Neural progenitor cell (in vitro differentiated cells): ENCODE measurements at places on chromosomes 16 and 17. TPM values are rescaled to one million over a fixed set of nuclear protein-coding genes. Genes with fewer than 3 reads are reported as not detected.
A peak's percentile ranks its signal among the peaks of the same experiment; 100 is the strongest.

Gene G6PC1
- total RNA-seq: not detected in 2 replicates

Gene PRDM7
- not detected in 2 replicates for total RNA-seq

Gene CD300LF
- not detected in 2 replicates for total RNA-seq

- no peak for DNase-seq
Measured at GRCh38 chr16:82042846-82043245, 7.8 kb downstream of the HSD17B2 start.

Gene OSGIN1
- total RNA-seq: 0.77 TPM in 1 of 2 replicates, not detected in the other

Gene TMEM238L
- total RNA-seq: not detected in 2 replicates

Gene COL1A1
- total RNA-seq: 1.1 and 4.2 TPM in 2 replicates

- DNase-seq: no peak
Measured at GRCh38 chr16:82481455-82481854, 145.3 kb upstream of the CDH13 start.

GRCh38 chr17:44970136-44970741 is 2.1 kb upstream of the C1QL1 start:
- DNase-seq: peak; percentile 81

Gene ABR
- 36.7 and 92.7 TPM in 2 replicates for total RNA-seq

Gene OR3A3
- total RNA-seq: not detected in 2 replicates

DNA sequence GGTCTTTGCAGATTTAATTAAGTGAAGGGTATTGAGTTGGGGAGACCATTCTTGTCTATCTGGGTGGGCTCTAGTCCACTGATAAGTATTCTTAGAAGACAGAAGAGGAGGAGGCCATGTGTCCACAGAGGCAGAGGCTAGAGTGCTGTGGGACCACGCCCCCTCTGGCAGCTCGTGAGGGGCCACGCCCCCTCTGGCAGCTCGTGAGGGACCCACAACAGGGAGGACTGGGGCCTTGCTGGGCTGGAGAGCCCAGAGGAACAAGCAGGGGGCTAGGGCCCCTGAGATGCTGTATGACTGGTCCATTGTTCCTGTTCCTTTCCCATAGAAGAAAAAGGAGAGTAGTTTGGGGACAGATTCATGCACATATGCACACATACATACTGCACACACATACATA is 106.8 kb downstream of the METRNL start:
- DNase-seq: peak; percentile 32

GRCh38 chr17:61139219-61139618 is 260.4 kb upstream of the TBX2 start:
- no peak for DNase-seq

DNA sequence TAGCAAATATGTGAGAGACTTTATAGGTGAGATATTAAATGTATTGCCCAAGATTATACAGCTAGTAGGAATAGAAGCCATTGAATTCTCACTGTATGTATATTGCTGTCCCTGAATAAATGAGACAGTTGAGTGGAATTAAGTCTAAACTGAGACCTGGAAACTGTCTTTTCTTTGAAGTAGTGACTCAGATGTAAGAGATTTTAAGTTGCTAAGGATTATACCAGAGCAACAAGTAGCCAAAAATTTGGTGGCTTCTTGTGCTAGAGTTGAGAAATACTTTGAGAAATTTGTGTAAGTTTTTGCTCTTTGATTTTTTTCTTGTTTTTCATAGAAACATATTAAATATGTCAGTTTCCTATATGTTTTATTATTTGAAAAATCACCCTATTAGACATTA is 58.7 kb downstream of the TANC2 start:
- DNase-seq: no peak

- no peak for DNase-seq
Measured at GRCh38 chr17:4740584-4740983, 856 bp upstream of the CXCL16 start.

- no peak for DNase-seq
Measured at GRCh38 chr16:64148356-64148755, 973.5 kb downstream of the CDH11 start.

DNA sequence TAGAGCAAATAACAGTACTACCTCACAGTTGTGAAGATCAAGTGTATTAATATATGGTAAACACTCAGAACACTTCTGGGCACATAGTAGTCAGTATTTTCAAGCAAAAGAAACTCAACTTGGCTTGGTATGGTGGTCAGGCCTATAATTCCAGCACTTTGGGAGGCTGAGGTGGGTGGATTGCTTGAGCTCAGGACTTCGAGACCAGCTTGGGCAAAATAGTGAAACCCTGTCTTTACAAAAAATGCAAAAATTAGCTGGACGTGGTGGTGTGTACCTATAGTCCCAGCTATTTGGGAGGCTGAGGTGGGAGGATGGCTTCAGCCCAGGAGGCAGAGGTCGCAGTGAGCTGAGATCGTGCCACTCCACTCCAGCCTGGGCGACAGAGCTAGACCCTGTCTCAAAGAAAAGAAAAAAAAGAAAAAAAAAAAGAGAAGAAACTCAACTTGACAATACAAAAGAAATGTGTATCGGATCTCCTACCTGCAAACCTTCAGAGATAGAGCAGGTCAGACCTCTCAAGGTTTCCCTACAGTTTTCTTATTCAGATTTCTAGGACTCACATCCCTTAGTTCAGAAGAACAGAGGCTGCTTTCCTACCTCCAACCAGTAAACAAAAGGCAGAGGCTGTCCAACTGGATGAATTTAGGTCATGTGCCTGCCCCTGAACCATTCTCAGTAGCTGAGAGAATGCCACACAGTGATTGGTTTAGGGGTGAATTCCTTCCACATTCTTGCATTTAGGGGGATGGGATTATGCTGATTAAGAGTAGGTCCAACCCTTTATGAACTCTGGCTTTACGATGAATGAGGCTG is 1.7 kb upstream of the KPNA2 start:
- DNase-seq: peak; percentile 93

DNA sequence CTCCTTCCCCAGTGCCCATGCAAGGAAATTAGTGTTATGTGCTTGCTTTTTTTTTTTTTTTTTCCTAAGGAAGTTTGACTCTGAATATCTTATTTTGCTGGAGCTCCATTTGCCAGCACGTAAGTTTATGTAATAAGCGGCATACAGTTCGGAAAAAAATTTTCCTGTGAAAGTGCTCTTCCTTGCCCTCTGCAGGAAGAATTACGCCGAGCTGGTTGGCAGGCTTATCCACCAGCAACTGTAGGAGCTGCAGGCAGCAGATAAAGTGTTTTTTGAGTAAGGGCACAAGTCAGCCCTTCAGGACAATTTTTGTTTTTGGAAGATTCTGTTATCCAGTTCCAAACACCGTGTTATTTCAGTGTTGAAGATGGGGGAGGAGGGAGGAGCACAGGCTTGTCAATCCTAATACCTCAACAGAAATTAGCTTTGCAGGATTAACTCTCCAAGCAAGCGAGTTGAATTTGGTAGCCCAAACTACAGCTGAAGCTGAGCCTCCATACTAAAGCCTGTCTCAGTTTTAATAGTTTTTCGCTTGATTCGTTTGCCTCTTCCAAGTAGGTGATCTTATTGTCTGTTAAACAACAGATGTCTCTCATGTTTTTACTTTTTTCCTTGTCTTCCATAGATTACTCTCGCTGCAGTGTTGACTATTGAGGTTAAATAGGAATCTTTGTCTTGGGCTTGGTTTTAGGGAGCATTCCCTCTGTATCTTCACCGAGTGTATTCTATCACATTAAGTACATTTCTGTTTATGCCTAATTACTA is 1.1 kb downstream of the SPECC1 start:
- peak; percentile 58 for DNase-seq

DNA sequence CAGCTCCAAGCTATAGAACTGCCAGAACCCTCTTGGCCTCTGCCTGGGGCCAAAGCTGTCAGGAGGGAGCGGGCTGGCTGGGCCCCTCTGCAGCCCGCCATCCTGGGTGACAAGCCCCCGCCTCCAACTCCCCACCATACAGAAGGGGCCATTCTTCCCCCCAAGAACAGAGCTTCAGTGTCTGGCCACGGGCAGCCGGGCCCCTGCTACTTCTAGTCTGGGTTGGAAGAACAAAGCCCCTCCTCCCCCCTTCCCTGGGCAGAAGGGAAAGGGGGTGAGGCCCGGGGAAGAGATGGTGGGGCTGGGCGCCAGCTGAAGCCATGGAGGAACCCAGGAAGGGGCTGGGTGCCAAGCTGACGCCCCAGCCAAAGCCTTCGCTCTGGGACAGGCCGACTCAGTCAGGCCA is 9.0 kb downstream of the NAT9 start:
- no peak for DNase-seq

Gene NCOR1
- total RNA-seq: 73.7 and 86.8 TPM in 2 replicates

DNA sequence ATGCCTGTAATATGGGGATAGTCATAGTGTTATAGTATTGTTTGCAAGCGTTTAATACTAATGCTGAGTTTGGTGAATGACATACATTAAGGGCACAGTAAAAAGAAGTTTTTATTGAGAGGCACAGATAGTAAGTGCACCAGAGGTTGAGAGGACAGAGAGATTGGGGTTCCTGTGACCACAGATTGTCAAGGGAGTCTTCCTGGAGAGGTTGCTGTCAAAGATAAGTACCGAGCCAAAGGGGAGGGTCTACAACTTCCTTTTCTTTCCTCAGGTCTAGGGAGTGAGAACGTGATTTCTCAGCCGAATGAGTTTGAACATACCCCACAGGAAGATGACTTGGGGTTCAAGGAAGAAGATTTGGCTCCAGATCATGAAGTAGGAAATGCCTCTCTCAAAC is 1.8 kb downstream of the ZNF48 start:
- DNase-seq: no peak

Gene SLC6A2
- not detected in 2 replicates for total RNA-seq

DNA sequence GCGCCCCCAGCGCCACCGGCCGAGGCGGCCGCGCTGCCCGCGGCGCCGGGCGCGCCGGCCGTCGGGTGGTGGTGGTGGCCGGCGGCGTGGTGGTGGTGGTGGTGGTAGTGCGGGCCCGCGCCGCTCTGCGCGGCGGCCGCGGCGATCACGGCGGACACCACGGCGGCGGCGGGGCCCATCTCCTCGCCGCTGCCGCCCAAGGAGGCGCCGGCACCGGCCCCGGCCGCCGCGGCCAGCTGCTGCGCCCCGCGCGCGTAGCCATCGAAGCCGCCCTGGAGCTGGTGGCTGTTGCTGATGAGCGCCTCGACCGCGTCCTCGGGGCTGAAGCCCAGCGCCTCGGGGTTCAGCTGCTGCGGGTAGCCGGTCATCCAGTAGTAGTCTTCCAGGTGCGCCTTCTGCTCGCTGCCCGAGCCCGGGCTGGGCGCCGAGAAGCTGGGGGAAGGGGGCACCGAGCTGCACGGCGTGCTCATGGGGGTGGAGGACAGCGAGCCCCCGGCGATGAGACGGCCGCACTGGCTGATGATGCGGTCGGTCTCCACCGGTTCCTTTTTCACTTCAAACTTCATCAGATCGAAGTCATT is 1.2 kb downstream of the MAF start:
- DNase-seq: peak; percentile 74

GRCh38 chr16:65825191-65825856 is 541.2 kb upstream of the CDH5 start:
- no peak for DNase-seq

- DNase-seq: peak; percentile 55
Measured at GRCh38 chr16:48526058-48526957, 83.7 kb downstream of the N4BP1 start.

Gene TMEM186
- 6.4 and 9.9 TPM in 2 replicates for total RNA-seq

GRCh38 chr16:88593489-88593888 is 23.3 kb downstream of the ZC3H18 start:
- no peak for DNase-seq

Gene INCA1
- total RNA-seq: 0.28 and 0.52 TPM in 2 replicates

Gene SETD6
- total RNA-seq: 25.0 and 34.8 TPM in 2 replicates

DNA sequence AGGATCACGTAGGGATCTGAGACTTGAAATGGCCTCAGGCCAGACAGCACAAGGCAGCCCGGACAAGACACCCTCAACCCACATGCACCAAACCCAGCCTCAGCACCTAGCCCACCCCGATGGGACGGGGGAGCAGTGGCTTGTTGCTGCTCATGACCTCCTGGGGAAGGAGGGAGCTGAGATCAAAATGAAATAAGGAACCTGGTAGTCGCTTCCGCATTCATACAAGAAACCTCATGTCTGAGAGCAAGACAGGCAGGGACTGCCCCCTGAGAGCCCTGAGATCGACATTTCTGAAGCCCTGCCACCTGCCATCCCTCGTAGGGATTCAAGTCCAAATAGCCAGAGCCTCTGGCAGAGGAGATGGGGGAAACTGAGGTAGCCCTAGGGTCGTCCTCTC is 5.7 kb upstream of the CEP131 start:
- DNase-seq: no peak

GRCh38 chr16:86103320-86103719 is 204.4 kb downstream of the IRF8 start:
- DNase-seq: no peak

Gene SMTNL2
- 3.0 and 5.2 TPM in 2 replicates for total RNA-seq

GRCh38 chr17:1413281-1413791 is 13.3 kb upstream of the YWHAE start:
- DNase-seq: no peak

Gene WNT3
- total RNA-seq: 1.1 and 1.7 TPM in 2 replicates

Gene ASGR1
- 3.1 and 4.4 TPM in 2 replicates for total RNA-seq

GRCh38 chr17:75881678-75882454 is 3.5 kb upstream of the TRIM47 start:
- no peak for DNase-seq

Gene GAS2L2
- total RNA-seq: 0.09 TPM in 1 of 2 replicates, not detected in the other

DNA sequence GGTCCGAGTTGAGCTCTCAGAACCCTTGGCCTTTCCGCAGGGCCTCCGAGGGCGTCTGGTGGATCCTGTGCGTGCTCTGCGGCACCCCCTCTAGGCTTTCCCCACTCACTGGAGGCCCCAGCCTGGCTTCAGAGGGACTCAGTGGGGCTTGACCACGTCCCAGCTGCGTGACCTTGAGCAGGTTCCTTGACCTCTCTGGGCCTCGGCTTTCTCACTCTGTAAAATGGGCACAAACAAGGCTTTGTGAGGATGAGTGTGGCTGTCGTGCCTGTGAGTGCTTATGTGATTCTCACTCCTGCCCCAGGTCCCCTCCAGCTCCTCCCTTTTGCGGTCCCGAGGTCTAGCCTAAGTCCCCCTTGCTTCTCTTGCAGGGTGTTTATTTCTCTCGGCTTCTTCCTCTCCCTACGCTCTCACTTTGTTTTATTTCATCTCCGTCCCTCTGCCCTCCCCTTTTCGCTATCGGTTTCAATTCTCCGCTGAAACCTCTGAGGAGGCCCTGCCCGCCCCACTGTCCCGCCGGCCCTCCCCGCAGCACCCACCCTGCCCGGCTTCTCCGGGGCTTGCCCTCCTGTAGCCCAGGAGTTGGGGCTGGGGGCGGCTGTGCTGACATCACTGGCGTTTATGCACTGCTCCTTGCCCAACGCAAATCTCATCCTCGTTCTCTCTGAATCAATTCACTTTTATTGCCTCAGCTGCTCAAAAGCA is 82.3 kb upstream of the CBX4 start:
- no peak for DNase-seq

- peak; percentile 26 for DNase-seq
Measured at GRCh38 chr16:12090151-12090530, 113.6 kb downstream of the SNX29 start.

GRCh38 chr16:410516-411178 is 9.0 kb downstream of the DECR2 start:
- DNase-seq: no peak

DNA sequence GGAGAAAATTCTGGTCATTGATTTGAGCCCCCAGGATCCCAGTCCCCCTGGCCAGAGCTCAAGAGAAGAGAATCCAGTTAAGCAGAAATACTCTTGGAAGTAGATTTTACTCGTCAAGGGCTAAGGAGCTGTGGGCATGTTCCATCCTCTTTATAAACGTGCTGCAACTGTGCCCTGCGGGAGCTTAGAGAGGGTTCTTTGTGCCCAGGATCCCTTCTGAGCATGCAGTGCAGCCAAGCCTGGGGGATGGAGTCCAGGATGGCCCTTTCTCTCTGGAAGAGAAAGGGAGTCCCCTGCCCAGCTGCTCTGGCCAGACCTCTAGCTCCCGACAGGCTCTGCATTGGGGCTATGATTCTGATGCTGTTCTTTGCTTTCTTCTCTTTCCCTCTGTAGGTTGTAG is 9.5 kb upstream of the LGALS9 start:
- DNase-seq: peak; percentile 15

- DNase-seq: no peak
Measured at GRCh38 chr16:82753821-82754220, 127.1 kb downstream of the CDH13 start.

Gene SMURF2
- total RNA-seq: 21.6 and 24.6 TPM in 2 replicates

Gene CPNE7
- total RNA-seq: 5.2 and 21.1 TPM in 2 replicates
